ENCODE measurements at places on chromosomes 1 and 21.

GRCh38 chr1:226882631-226883409, 12.4 kb downstream of the PSEN2 start:
- DNase-seq = no peak

DNA sequence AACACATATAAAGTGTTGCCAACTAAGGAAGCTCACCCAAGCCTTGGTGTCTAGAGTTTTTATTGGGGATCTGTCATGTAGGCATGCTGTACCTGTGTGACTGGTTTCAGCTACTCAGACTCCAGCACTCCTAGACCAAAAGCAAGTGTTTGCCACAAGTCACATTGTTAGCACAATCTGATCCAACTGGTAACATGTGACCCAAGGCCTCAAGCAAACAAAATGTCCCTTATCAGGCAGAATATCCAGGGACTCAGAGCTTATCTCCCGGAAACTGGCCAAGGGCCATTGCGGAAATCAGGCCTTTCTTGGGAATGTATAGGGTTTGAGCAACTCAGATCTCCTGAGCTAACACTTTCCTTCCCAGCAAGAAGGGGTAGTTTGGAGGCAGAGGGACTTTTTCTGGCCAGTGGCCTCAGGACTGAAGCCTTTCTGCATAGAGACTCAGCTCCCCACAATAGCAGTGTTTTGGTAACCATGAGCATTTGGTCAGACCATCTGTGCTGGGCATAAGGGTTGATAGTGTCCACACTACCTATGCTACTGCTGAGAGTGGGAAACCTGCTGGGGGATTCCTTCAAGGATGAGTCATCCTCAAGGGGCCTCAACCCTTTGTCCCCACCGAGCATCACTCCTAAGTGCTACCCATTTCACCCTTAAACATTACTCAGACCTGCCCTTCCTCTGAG, 29.6 kb downstream of the NHLH2 start:
- peak; percentile 31 for DNase-seq

DNA sequence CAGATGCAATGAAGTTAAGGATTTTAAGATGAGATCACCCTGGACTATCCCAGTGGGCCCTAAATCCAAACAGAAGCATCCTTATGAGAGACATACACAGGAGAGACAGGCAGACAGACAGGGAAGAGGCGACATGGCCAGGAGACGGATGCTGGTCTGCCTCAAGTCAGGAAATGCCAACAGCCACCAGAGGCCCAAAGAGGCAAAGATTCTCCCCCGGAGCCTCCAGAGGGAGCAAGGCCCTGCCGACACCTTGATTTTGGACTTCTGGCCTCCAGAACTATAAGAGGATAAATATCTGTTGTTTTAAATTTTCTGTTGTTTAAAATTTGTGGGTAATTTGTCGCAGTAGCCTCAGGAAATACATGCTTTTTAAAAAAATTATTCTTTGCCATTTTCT, 116.4 kb downstream of the GLIS1 start:
- no peak for DNase-seq

- DNase-seq = no peak
Observed at GRCh38 chr1:25173809-25174340, 58.4 kb downstream of the SYF2 start.

- no peak for DNase-seq
Observed at GRCh38 chr1:42680055-42680454, 2.2 kb upstream of the YBX1 start.

DNA sequence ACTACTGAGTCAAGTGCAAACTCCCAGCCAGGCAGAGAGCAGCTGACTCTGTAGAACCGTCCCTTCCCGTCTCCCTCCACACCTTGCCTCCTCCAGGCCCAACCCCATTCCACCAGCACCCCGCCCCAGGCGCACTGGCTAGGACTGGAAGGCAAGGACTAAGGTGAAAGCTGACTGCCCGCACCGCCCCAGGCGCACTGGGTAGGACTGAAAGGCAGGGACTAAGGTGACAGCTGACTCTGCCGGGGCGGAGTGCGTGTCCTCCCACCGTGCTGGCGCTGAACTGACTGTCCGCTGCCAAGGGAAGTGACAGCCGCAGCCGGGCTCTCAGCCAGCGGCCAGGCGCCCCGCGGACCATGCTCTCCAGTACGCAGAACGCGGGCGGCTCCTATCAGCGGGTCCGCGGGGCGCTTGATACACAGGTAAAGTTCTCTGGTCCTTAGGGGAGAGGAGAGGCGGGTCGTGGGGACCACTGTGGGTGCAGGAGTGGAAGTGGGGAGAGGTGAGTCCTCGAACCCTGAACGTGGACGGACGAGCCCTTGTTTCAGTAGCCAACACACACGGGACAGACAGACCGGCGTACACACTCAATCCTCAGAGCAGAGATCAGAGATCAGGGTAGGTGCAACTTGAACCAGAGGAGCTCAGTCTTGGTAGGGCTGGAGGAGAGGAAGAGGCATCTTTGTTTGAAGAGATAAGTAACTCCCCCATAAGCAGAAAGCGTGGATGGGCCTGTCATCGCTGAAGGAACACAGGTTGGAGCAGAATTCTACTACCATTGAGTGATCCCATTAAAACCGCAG, 58.0 kb downstream of the RBM11 start:
- peak; percentile 52 for DNase-seq

DNA sequence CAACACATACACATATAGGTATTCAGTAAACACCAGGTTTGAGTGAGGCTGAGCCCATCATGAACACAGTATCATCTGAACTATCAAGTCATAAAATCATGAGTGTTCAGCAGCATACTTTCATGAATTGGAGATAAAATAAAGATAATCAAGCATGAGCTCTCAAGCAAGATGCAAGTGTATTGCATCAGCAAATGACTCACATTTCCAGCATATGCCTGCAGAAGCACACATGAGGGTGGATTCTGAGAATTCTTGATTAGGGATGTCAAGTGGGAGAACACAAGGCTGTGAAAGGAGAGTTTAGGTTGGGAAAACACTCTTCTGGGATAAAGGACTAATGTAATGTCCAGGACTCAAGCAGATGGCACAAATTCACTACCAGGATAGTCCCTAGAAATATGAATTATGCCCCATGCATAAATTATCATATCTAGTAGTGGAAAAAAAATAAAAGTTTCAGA, 299.2 kb downstream of the SRGAP2C start:
- no peak for DNase-seq

DNA sequence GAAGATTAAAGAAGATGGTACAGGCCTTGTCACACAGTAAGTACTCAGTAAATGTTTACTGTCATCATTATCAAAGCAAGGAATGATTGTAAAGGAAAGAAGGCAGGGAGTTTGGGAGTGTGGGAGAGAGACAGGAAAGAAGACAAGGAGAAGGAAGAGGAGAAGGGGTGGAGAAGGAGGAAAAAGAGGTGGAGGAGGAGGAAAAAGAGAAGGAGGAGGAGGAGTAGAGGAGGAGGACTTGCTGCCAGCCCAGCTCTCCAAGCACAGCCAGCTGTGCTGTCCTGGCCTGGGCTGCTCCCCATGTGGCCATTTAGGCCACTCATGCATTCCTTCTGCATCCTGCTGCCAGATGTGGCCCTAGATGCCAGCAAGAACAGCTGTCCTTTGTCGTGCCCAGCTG, 7.5 kb upstream of the DISP3 start:
- no peak for DNase-seq
